Activated T-cell treated with anti-CD3 and anti-CD28 coated beads, Interleukin-2, amount 50 U/mL, for 4 hours (primary cell): ENCODE measurements at places on chromosomes 1 and 21. TPM values are rescaled to one million over a fixed set of nuclear protein-coding genes. Genes with fewer than 3 reads are reported as not detected.

Gene AK5
- total RNA-seq, result 3.0 TPM

Gene AK4
- total RNA-seq, result 15.9 TPM

Gene NMNAT2
- total RNA-seq, result not detected

Gene CLCNKB
- not detected for total RNA-seq

Gene HAO2
- not detected for total RNA-seq

Gene WDR4
- total RNA-seq, result 88.9 TPM

Gene VANGL2
- total RNA-seq, result 0.08 TPM

Gene DNAJB4
- 5.5 TPM for total RNA-seq

GRCh38 chr1:50735443-50735842 lies 224.6 kb downstream of the FAF1 start:
- no peak for DNase-seq

DNA sequence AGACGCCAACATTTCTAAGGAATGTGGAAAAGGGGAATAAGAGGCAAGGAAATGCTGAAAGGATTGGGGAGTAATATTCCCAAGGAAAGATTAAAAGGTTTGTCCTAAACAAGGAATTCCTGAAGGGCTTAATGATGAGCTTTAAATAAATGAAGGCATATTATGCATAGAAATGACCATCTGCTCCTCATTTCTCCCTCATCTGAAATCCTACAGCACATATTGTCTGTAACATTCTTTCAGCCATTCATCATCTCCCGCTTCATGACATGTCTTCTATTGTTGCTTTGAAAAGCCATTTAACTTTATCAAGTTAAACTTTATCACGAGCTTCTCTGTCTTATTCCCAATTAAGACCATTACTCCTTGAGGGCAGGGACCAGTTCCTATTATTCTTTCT lies 608.7 kb upstream of the PLXNA2 start:
- no peak for DNase-seq

GRCh38 chr1:155070721-155071569 lies 7.4 kb downstream of the EFNA4 start:
- peak; percentile 61 for DNase-seq

GRCh38 chr1:167221126-167221737 lies 546 bp downstream of the POU2F1 start:
- no peak for DNase-seq

- DNase-seq, result no peak
Measured at GRCh38 chr1:229535230-229535629, 23.3 kb downstream of the ABCB10 start.

GRCh38 chr1:220094016-220094911 lies at the start of gene IARS2:
Gene IARS2, plus strand, starts transcription at chr1:220094132. Its CDS starts 85 bp downstream, at chr1:220094217.
- DNase-seq, result peak; percentile 91

DNA sequence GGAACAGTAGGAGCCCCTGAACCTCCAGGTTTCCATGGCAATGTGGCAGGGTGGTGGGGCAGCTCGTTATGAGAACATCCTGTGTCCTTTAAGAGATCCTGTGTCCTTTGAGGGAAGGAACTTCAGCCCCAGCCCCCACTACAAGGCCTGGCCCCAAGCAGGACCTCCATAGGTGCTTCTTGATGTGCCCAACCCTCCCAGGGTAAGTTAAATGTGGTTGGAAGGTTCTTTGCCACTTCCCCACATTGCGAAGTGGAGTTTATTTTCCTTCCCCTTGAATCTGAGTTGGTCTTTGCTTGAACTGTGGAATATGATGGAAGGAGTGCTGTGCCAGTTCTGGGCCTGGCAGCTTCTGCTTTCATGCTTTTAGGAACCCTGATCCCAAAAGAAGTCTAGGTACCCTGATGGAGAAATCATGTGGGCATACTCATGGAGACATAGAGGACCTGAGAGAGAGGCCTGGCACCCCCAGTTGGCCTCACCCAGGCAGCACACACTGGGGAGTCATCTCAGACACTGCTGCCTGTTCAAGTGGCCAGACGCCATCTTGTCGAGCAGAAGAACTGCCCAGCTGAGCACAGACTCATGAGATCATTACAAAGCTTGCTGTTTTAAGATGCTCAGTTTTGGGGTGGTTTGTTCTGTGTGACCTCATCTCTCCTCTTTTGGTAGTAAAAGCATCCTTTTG lies 44.1 kb upstream of the ACTL8 start:
- no peak for DNase-seq

GRCh38 chr1:20558191-20558590 lies 5.8 kb downstream of the FAM43B start:
- no peak for DNase-seq

GRCh38 chr1:30381671-30382365 lies 341.6 kb downstream of the MATN1 start:
- DNase-seq, result no peak

- DNase-seq, result no peak
Measured at GRCh38 chr1:80896781-80897356, 903.9 kb upstream of the ADGRL2 start.

- DNase-seq, result no peak
Measured at GRCh38 chr1:47791879-47792608, 205.1 kb downstream of the TRABD2B start.

DNA sequence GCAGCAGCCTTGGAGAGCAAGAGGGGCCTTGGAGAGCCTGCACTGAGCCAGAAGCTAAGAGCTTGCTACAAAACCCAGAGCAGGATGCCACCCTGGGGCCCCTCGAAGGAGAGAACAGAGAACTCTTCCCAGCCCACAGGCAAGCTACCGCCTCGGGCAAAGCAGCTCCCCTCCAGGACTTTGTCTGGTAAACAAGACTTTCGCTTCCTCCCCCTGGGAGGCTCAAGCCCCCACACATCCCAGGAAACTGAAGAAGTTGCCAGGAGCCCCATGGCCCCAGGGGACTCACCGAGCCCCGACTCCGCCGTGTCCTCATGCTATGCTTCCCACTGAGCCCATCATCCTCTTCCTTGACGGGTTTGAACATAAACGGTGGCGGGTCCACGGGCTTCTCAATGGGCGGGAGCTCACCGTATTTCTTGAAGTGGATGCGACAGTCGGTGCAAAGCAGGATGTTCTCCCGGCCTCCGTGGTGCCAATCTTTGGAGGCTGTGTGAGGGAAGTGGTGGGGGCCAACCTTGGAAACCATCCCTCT lies 45.9 kb downstream of the SLC45A1 start:
- no peak for DNase-seq

GRCh38 chr1:233655301-233655740 lies 41.4 kb downstream of the KCNK1 start:
- no peak for DNase-seq

- no peak for DNase-seq
Measured at GRCh38 chr1:9720785-9721605, 69.5 kb downstream of the PIK3CD start.
